ENCODE measurements at places on chromosomes 4 and X.

GRCh38 chr4:101158134-101158482 lies 189.2 kb downstream of the PPP3CA start:
- DNase-seq = no peak

GRCh38 chr4:20418861-20419451 lies 167.3 kb downstream of the SLIT2 start:
- no peak for DNase-seq

DNA sequence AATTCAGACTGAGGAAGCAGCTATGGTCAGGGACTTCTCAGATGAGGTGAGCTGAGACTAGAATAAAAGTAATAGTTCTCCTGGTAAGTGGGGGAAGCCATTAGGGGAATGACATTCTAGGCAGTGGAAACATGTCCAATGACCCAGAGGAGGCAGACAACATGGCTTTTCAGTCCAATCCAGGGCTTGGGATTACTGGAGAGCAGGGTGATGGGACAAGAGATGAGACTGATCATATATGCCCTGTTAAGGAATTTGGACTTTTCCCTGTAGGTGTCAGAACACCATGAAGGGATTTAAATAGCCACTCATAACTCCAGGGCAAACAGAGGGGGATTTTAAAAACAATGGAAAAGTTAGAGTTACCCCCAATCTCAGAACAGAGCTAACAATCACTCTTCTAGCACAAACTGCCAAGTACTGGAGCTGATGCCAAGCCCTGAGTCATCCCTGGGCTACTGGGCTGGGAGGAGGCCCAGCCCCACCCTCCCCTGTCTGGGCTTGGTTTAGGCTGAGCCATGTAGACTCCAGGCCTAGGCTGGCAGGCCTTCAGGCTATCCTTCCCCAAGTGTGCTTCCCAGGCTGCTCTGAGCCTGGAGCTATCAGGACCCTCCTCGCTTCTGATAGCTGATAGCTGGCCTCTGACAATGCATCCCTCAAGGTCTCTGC lies 22.7 kb upstream of the MSN start:
- DNase-seq = no peak

GRCh38 chrX:150773634-150774033 lies 80.4 kb downstream of the MTMR1 start:
- no peak for DNase-seq

- no peak for DNase-seq
Observed at GRCh38 chr4:6297266-6297815, 27.7 kb downstream of the WFS1 start.

- no peak for DNase-seq
Observed at GRCh38 chr4:185623444-185624258, 88.3 kb upstream of the PDLIM3 start.

DNA sequence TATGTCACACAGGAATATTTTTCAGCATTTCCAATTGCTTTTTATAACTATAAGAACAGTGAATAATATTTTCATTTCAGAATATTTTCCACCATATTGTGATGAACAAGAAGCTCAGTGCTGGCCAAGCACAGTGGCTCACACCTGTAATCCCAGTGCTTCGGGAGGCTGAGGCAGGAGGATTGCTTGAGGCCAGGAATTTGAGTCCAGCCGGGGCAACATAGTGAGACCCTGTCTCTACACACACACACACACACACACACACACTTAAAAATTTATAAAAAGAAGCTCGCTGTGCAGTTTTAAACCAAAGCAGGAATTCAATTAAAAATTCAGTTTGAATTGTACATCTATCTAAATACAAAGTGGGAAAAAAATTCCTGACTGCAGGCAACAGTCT lies 3.2 kb downstream of the ZFYVE28 start:
- no peak for DNase-seq

- no peak for DNase-seq
Observed at GRCh38 chr4:154317201-154317999, 174.2 kb downstream of the DCHS2 start.

DNA sequence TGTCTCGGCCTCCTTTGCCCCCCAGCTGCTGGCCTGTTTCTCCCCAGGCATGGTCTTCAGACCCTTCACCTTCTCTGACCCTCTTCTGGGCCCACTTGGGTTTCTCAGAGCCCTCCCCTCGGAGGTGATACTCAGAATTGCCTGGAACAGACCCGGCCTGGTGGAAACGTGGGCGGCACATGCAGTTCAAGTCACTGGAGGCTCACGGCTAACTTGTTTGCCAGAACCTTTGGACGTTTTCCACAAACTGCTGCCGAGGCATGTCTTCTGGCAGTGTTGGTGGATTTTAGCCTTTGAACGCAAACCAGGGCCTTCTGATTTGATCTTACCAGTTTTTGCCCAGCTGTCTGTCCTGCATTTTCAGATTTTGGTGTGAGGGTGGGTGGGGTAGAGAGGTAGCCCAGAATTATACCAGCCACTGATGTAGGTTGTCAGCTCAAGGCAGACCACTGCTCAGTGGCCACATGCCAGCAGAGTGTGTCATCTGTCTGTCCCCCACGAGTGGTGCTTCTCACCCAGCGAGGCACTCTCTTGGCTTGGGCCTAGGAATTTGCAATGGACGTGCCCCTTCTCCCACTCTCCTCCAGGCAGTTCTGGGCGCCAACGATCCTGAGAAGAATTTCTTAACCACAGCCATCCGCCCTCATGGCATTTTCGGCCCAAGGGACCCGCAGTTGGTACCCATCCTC lies 32.5 kb upstream of the ZNF185 start:
- no peak for DNase-seq

DNA sequence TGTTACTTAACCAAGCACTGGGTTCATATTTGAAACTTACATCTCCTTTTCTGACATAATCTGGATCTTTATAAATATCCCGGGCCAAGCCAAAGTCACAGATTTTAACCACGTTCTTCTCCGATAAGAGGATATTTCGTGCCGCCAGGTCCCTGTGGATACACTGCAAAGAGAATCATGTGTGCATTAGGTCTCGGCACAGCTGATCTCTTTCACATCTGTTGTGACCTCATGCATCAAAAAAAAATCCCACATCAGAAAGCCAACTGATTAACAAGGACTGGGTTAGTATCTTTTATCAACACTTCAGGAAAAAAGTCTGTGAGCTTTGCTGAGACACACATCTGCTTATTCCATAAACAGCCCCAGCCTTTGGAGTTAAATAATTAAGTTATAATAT lies 35.5 kb downstream of the KDR start:
- DNase-seq = no peak

DNA sequence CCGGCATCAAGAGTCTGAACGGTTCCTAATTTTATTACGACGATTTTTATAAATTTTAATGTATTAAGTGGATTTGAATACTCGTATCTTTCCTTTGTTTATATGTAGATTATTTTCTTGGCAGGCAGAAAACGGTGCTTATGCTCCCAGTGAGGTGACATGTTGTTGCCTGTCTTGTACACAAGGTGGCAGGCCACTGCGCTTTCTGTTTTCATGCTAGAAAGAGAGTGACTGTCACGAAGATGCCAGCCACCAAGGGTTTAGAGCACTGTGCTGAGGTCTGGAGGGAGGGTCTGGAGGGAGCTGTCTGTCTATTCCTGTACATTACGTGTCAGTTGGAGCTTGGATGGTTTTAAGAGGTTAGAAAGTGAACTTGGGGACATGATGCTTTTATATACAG lies 87.7 kb downstream of the SHROOM2 start:
- peak; percentile 46 for DNase-seq

DNA sequence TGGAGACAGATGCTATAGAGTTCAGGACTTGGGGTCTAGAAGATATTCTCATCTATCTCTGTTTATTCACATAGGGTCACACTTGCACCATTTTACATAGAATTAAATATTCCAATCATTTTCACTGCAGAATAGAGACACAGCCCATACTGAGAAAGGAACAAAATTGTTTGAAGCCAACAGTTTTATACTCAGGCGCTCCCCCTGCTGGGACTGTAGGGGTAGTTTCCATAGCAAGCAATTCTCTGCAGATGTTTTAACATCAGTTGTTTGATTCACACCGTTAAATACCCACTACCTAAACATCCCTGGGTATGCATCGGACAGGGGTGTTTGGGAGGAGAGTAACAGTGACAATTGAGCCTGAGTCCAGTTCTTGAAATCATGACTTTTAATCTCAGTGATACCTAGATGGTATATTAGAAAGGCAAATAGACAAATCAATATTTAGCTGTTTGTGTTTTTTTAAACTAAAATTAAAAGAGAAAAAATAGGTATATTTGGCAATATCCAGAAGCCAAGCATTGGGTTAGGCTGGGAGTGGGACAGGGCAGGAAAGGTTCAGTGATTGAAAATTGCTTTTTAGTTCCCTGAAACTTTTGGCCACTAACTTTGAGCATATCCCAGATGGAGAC lies 33.8 kb downstream of the LONRF3 start:
- DNase-seq = no peak

- DNase-seq = no peak
Observed at GRCh38 chr4:83180431-83180968, 66.0 kb upstream of the PLAC8 start.

DNA sequence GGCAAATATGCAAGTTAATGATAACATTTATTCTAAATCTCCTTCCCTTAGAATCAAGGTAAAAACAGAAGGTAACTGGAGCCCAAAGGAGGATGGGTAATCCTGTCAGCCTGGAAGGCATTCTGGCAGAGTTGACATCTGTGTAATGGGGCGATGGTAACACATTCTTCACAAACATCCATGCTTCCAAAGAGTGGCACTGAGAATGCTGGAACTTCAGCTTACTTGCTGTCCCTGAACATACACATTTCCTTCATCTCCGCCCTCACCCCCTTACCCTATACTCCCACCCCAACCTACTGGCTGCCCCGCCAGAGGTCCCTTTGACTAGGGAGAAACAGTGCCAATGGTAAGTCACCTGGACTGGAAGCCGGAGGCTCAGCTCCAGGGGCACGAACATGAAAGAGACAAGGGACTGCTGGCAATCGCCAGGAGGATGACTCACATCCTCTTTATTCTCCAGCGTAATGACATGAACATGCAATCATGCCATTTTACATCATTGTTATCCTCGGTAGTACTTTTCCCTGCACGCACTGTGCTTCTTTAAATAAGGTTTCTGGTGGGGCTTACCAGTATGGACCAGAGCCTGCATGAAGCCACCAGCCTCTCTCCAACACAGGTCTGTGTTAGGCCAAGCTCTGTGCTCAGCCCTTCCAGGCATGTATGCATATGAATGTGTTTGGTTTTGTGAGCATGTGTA lies 694.2 kb upstream of the TENM3 start:
- no peak for DNase-seq

GRCh38 chrX:39670281-39670680 lies 427.5 kb downstream of the BCOR start:
- no peak for DNase-seq

DNA sequence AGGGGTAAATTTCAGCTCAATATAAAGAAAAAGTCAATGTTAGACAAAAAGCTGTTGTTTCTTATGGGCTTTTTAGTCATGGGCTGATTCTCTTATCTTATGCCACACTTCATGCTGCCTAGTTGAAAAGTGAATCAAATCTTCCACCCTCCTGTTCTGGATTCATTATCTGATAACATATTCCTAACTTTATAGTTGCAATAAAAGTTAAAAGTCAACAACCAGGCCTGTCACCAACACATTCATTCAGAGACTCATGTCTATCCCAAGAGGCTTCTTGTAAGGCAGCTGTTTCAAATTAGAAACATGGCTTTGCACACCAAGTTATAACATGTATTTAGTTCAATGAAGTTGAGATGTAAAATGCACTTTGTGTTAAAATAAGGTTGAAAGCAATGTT lies 243.8 kb downstream of the ADAMTS3 start:
- DNase-seq = no peak

- no peak for DNase-seq
Observed at GRCh38 chr4:25523405-25523804, 132.2 kb upstream of the SLC34A2 start.

DNA sequence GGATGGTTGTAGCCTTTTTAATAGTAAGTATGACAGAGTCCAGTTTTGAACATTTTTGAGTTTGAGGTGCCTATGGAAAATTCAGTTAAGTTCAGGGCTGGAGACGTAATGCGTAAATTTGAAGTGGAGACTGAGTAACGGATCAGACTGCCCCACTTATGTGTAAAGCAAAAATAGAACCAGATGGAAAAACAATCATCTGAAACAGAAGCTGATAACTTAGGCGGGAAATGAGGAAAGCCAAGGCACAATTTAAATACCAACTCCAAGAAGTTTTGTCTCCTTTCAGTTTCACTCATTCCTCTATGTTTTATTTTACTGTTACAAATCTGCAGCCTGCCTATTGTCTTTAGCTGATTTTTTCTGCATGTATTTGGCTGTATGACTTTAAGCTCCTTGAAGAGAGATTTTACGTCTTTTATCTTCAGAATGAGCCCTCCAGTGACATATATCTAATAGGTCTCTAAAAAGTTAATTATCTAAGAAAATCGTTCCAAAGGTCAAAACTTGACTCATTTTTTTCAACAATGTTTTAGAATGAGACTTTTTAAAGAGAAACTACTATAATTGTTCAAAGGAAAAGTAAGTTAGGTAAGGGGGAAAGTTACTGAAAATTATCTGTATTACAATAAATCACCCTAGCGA lies 1.1 kb downstream of the SGCB start:
- no peak for DNase-seq

DNA sequence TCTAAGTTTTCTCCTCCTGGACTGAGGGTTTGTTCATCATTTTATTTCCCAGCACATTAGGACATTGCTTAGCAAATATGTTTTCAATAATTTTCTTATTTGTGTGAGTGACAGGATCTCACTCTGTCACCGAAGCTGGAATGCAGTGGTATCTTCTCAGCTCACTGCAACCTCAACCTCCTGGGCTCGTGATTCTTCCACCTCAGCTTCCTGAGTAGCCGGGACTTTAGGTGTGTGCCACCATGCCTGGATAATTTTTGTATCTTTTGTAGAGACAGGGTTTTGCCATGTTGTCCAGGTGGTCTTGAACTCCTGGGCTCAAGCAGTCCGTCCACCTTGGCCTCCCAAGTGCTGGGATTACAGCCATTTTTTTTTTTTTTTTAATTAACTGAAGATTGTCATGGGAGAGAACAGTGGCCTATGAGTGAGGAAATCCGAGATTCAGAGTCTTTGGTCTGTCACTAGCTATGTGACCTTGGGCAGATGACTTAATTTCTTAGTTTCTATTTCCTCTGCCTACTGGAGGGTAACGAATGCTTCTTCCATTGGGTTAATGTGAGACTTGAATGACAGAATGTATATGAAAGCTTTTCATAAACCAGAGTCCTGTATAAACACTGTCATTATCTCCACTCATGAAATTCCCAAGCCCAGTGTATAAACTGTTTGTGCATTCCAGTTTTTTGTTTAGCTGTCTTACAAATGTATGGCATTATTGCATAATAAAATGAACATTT lies 23.9 kb downstream of the MOB1B start:
- DNase-seq = no peak

GRCh38 chr4:39812500-39812899 lies 114.6 kb downstream of the UBE2K start:
- DNase-seq = no peak

- DNase-seq = no peak
Observed at GRCh38 chr4:63556332-63556731, 852.9 kb downstream of the TECRL start.

GRCh38 chr4:154466336-154466735 lies 25.3 kb downstream of the DCHS2 start:
- DNase-seq = no peak

All from DMS79 (cell line).